Stimulated activated CD8-positive, alpha-beta memory T cell treated with anti-CD3 and anti-CD28 coated beads, Interleukin-2, amount 100 ng/mL, for 1 hour (primary cell): ENCODE measurements at places on chromosomes 7 and 10.

- no peak for DNase-seq
Observed at GRCh38 chr10:125209591-125210355, 49.4 kb upstream of the CTBP2 start.

DNA sequence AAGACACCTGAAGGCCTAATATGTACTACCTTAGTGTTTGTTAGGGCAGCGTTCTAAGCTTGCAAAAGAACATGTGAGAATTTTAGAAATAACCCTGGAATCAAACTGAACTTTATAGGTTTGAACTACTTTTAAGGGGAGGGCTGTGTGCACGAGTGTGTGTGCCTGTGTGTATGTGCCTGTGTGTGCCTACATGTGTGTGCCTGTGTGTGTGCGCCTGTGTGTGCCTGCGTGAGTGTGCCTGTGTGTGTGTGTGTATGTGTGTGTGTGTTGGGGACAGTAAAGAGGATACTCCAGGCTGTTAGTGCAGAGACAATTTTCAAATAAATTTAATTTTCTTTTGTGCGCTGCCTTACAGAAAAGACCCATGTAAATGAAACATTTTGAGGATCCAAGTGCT, 68.1 kb upstream of the WDR11 start:
- no peak for DNase-seq

GRCh38 chr7:155278921-155279320, 18.8 kb upstream of the INSIG1 start:
- DNase-seq, result no peak

GRCh38 chr10:122341141-122341810, 33.2 kb upstream of the PLEKHA1 start:
- DNase-seq, result no peak

GRCh38 chr7:114481999-114482398, 67.4 kb downstream of the FOXP2 start:
- no peak for DNase-seq

GRCh38 chr10:9003122-9003521, 948.6 kb downstream of the GATA3 start:
- DNase-seq, result no peak

GRCh38 chr7:2775376-2775775, 68.7 kb downstream of the GNA12 start:
- no peak for DNase-seq

GRCh38 chr7:78265071-78265470, 466.5 kb downstream of the PHTF2 start:
- DNase-seq, result no peak

- DNase-seq, result no peak
Observed at GRCh38 chr7:30934732-30935568, 23.3 kb downstream of the AQP1 start.

- DNase-seq, result no peak
Observed at GRCh38 chr10:43042503-43043341, 34.1 kb upstream of the RET start.

DNA sequence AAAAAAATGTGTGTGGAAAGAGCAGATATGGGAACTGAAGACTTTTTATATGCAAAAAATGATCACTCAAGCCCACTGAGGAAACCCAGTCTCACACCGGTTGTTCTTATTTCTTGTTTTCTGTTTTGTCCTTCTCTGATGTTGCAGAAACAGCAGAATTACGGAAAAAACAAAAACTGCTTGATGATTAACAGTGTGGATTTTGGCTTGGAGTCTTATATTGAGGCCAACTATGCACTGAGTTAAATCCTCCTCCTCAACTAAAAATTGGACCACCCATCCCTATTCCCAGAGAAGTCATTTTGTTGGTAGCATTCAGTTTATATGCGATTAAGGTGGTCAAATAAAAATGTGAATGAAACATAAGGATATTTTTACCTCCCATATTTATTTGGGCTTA, 246.1 kb downstream of the LRMDA start:
- DNase-seq, result no peak

- DNase-seq, result no peak
Observed at GRCh38 chr7:137820677-137821420, 25.9 kb downstream of the DGKI start.

GRCh38 chr10:116748041-116748440, 5.7 kb upstream of the HSPA12A start:
- no peak for DNase-seq

DNA sequence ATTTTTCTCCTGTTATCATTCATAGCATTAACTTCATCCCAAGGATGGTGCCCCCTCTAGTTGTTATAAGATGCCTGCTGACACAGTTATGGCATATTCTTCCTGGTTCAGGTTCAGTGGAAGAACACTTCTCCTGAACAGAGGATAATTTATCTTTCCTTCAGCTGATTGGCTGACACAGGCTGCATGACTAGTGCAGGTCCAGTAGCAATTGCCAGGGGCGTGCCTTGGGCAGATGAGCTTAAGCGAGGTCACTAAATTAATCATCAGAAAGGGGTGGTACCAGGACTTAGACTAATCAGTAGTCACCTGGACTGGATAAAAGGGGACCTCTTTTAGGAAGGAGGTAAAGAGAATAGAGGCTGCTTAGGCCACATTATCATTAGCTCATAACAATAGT, 42.3 kb downstream of the BZW2 start:
- no peak for DNase-seq

- DNase-seq, result no peak
Observed at GRCh38 chr10:86027346-86027745, 339.2 kb downstream of the GRID1 start.

DNA sequence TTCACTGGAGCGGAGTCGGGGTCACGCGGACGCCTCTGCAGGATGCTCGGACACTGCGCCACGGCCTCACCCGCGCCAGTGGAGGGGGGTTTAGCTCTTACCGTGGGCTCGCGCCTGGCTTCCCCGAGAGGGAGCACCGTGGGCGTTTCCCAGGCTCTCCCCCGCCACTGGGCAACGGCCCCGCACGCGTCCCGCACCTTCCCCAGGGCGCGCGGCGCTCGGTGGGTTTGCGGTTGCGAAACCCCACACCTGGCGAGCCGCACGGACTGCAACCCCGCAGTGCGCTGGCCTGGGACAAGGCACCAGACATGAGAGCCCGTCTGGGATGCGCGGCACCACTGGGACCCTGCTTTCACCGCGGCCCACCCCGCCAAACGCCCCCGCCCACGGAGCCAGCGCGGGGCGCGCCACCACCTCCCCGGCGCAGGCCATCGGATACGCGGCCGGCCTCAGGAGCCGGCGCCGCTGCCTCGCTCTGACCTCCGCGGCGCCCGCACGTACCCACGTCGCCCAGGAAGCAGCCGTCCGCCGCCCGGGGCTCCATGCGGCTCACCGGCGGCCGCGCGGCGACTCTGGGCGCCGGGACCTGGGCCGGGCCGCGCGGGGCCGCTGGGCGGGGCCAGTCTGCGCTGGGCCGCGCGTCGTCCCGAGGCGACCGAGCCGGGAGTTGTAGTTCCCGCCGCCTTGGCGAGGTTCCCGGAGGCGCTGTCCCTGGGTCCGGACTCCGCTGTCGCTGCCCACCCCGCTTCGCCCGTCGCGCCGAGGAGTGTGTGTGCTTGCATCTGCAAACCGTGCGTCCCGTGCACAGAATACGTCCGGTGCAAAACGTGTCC, at the start of gene ASB13:
TSS of gene ASB13 (minus strand) at position 588 of the 833 bp plus-strand sequence. CDS start at position 544, 44 bp downstream.
- DNase-seq, result no peak

DNA sequence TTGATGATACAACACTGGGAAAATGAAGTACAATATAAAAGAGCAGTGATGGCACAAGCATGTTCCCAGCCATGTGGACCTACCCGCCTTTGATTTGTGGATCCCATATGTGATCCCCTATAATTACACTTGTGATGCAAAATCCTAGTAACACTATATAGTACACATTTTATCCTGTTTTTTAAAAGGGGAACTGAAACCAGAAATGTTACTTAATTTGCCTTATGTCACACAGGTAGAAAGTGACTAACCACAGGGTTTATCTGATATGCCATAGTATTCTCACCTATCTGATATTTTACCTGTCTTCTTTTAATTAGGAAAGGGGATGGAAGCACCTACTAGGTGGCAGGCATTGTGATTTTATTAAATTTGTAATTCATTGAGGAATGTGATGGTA, 35.0 kb downstream of the ARMC3 start:
- DNase-seq, result no peak

DNA sequence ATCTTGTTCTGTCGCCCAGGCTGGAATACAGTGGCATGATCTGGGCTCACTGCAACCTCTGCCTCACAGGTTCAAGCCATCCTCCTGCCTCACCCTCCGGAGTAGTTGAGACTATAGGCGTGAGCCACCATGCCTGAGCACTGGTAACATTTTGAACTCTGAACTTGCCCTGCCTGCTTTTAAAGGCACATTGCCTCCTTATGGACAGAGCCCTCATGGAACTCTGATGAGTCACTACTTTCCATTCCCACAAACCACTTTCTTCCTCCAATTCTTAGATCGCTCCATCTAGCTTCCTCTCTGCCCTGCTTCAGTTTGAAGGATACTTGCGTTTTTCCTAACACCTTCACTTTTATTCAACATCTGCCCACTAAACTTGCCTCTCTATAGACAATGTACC, 38.1 kb downstream of the PRPS1L1 start:
- no peak for DNase-seq

GRCh38 chr7:131529179-131529578, 27.2 kb downstream of the PODXL start:
- no peak for DNase-seq

- no peak for DNase-seq
Observed at GRCh38 chr10:73634421-73634820, 6.9 kb downstream of the MYOZ1 start.

GRCh38 chr10:125218967-125219366, 58.6 kb upstream of the CTBP2 start:
- no peak for DNase-seq

- no peak for DNase-seq
Observed at GRCh38 chr7:101843293-101844271, 26.2 kb downstream of the CUX1 start.

- DNase-seq, result no peak
Observed at GRCh38 chr10:58952747-58953466, 223.5 kb upstream of the PHYHIPL start.

- no peak for DNase-seq
Observed at GRCh38 chr10:70323138-70323696, 39.4 kb upstream of the NPFFR1 start.

- no peak for DNase-seq
Observed at GRCh38 chr10:73979141-73979808, 18.6 kb upstream of the VCL start.

GRCh38 chr7:131625817-131626372, 69.5 kb upstream of the PODXL start:
- no peak for DNase-seq

DNA sequence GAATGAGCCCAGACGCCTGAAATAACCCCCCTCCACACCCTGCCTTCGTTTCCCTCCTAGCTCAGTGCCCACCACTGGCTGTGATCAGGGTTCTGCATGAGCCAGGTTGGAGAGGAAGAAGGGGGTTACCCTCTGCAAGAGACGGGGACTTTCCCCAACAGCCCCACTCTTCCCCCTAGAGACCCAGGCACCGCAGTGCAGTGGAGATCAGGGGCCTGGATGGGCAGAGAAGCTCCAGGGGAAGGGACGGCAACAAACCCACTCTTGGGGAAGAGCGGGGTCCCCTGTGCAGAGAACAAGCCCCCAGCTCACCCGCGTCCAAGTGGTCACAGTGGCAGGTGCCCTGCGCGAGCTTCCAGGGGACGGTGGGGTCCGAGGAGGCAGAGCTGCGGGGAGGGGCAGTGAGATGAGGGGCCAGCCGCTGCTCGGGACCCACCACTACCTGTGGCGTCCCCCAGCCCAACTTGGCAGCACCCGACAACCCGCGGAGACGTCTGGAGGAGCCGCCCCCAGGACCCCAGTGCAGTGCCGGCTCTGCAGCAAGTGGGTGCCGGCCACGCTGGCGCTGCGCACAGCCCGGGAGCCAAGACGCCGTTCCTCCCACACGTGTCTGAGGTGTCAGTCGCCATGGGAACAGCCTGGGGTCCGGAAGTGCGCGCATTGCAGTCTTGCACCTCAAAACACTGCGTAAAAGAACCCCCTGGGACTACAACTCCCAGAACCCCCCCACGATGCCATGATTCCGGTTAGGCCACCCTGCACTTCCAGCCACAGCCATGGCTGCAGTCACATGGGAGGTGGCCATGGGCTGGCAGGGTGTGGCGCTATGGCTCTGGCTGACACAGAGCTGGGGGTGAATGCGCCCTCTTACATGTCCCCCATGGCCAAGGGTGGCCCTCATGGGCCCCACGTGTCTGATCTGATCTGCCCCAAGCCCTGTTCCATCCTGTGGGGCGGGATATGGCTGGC, 45.8 kb upstream of the WIPI2 start:
- peak; percentile 21 for DNase-seq

- DNase-seq, result no peak
Observed at GRCh38 chr7:140568021-140568813, 72.4 kb downstream of the DENND2A start.

- DNase-seq, result no peak
Observed at GRCh38 chr10:129727071-129727470, 237.0 kb downstream of the EBF3 start.

DNA sequence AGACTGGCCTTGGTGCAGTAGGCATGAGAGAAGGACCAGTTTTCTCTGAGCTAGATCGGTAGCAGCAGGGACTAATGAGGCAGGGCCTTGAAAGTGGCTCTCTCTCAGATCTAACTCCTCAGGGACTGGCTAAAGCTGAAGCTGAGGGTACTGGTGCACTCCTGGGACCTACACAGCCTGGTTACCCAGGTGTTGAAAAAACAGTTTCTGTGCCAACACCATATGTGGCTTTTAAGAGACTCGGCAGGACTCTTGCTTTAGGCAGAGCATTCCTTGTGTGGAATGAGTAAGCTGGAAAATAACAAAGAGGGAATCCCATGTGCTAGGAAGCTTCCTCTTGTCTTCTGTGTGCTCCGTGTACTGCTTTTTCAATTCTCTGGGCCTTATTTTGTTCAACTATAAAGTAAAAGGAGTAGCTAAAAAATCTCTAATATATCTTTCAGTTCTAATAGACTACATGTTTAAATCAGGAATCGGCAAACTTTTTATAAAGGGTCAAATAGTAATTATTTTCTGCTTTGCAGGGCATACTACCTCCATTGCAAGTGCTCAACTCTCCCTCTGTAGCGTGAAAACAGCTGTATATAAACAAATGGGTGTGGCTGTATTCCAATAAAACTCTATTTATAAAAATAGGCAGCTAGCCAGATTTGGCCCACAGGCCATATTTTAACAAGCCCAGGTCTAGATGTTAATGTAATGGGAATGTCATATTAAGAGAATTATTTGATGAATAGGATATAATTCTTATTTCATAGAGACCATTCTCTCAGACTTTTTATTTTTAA, 186.1 kb upstream of the KAT6B start:
- DNase-seq, result no peak

DNA sequence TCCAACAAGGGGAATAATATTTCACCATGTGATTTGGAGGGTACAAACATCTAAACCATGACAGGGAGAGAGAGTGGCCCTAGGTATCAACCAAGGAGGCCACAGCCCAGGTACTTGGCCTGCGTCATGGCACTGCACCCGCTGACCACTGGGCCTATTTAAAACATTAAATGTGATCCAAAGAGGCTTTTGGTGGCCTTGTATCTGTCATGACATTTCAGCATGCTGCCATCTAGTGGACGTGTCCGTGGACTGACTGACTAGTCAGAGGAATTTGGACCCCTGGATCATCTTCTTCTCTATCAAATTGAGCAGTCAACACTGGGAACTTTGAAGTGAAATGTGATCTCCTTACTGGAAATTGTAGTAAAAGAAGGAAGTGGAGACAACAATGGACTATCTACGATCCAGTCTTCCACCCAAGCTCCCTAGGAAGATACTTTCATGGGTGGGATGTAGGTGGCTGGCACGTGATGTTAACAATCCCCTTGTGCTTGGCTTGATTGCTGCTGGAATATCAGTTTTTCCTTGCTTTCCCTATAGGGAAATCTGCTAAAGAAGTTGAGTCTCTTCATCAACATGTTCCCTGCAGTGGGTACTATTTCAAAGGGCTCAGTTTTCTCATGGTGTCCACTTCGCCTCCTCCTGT, 24.6 kb upstream of the ITGA8 start:
- no peak for DNase-seq
